ENCODE measurements at places on chromosomes 7 and 10.

DNA sequence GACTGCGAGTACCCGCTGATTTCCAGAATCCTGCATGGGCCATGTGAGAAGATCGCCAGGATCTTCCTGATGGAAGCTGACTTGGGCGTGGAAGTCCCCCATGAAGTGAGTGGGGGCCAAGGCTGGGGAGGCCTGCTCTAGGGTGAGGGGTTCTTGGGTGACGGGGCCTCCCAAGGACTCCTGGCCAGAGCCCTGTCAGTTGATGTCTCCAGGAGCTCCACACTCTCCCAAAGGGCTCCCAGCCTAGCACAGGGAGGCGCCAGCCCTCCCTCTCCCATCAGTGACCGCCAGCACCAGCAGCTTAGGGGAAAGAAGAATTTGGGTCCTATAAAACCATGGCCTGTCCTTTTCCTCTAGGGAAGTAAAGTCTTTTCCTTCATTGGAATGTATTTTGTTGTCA, 9.8 kb upstream of the ZNF22 start:
- no peak for DNase-seq

- no peak for DNase-seq
Observed at GRCh38 chr7:157676001-157676400, 339.2 kb downstream of the DNAJB6 start.

DNA sequence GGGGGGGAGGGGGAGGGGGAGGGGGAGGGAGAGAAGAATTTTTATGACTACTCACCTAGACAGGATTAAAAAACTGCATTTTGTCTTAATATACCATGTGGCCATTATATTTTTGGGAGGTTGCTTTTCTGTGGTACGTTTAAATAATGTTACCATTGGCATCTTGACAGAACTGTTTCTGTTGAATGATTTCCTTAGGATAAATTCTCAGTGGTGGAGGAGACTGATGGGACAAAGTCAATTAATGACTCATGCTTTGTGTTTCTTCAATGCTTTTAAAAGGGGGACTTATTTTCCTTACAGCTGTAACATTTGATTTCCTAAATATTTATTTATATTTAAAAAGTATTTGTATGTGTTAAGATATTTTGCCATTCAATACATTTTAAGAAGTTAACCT, 13.7 kb downstream of the AGR2 start:
- DNase-seq = no peak

- DNase-seq = no peak
Observed at GRCh38 chr7:143042159-143042789, 9.9 kb upstream of the OR6V1 start.

- no peak for DNase-seq
Observed at GRCh38 chr10:22356324-22356873, 11.1 kb downstream of the SPAG6 start.

DNA sequence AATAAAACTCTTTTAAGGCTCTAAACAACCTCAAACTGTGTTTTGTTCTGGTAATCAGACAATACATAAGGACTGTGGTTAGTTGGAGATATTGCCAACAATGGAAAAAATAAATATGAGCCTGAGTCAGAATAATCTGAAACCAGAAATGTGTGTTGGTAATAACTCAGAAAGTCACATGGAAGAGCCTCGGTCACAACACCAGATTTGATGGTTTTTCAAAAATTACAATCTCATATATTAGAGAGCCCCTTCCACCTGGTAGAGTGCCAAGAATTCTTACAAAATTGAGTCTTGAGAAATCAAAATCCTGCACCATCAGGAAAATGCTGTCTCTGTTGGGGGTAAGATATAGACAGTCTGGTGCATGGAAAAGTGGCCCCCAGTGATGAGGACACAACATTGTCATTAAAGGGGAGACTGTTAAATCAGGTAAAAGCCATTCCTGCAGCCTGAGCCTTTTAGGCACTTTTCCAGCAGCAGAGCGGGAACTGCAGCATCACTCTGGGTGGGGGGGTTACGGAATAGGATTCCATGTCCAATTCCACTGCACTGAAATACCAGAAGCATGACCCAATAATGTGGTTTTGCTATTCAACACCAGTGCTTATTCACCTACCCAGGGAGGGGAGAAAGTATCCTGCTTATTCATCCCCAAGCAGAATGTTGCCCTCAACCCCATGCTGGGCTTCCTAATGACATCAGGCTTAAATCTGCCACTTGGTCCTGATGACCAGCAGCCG, 9.5 kb upstream of the ADAM12 start:
- no peak for DNase-seq

DNA sequence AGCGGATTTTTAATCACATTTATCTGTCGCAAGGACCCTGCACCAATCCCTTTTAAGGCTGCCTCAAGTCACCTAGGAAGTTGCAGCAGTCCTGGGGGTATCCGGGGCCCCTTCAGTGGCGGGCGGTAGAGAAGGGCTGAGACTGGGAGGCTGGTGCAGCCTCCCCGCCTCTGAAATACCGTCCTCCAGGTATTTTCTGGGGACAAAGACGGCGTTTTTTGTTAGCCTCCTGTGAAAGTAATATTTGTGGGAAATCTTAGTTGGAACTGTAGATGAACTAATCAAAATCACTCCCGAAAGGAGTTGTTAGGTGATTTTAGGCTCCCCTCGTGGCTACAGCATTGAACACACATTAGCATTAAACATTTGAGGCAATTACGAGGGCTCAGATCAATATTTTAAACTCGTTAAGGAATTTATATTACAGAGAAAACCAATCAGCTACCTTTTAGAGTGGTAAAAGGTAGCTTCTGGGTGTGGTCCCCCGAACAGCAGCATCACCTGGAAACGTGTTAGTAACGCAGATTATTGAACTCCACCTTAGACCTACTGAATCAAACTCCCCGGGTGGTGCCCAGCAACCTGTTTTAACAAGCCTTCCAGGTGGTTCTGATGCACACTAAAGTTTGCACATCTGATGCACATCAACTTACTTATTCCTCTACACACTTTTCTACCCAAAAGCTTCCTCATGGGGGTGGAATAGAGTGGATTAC, 530 bp upstream of the ANXA7 start:
- DNase-seq = no peak

DNA sequence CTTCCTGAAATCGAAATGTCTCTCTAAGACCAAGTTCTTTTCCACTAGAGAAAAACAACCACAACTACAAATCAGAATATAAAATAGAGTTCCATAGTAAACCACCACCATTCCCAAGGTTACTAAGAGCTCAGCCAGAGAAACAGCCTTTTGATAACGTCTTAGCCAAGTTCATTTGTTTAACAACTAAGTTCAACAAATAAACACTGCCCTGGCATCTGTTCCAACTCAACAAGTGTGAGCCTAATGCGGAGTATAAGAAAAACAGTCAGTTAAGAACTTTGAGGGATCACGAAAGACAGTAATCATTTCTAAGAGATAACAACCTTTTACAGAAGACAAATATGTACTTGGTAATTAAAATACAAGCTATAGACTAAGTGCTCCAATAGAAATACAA, 77.3 kb downstream of the CALD1 start:
- DNase-seq = no peak

GRCh38 chr7:34060196-34060947, 155.0 kb downstream of the BMPER start:
- no peak for DNase-seq

GRCh38 chr7:10245406-10245805, 728.3 kb upstream of the PHF14 start:
- no peak for DNase-seq

- DNase-seq = no peak
Observed at GRCh38 chr7:148633761-148634160, 43.2 kb downstream of the C7orf33 start.

- DNase-seq = no peak
Observed at GRCh38 chr7:95376632-95377400, 19.4 kb downstream of the PON3 start.

GRCh38 chr7:137990251-137990941, 11.5 kb downstream of the CREB3L2 start:
- no peak for DNase-seq

GRCh38 chr10:91296471-91296870, 76.0 kb downstream of the PCGF5 start:
- DNase-seq = no peak

- no peak for DNase-seq
Observed at GRCh38 chr7:30924624-30925023, 13.0 kb downstream of the AQP1 start.

GRCh38 chr7:69845721-69846495, 247.6 kb downstream of the AUTS2 start:
- no peak for DNase-seq

GRCh38 chr7:108637049-108637621, 67.5 kb downstream of the DNAJB9 start:
- no peak for DNase-seq

GRCh38 chr10:132465193-132465888, 68.3 kb downstream of the PWWP2B start:
- DNase-seq = no peak

DNA sequence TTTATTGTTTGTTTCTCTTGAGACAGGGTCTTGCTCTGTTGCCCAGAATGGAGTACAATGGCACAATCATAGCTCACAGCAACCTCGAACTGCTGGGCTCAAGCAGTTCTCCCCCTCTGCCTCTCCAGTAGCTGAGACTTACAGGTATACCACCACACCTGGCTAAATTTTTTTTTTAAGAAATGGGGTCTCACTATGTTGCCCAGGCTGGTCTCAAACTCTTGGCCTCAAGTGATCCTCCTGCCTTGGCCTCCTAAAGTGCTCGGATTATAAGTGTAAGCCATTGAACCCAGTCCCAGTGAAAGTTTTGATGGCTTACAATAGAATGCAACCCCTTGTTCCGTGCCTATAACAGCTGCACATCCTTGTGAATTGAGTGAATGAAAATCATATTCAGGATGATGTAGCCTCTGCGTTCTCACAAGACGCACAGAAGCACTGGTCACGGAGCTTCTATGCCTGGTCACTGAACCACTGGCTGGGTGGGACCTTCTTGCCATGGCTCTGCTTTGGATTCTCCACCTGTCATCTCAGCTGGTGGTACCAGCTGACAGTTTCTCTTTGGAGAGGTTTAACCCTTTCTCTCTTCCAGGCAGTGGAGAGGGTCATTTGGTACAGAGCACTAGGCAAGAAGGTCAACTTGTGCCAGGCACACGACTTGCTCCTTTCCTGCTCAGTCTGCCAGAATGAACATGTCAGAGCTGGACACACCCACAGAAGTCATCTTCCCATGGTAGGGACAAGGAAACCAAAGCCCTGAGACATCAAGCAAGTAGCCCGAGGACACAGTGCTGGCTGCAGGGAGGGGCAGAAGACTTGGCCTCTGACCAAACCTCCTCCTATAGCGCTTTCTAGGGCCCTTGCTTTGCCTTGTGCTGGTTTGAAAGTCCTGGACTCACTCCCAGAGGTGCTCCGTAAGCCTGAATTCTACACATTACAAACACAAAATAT, 89.6 kb downstream of the ATXN7L1 start:
- no peak for DNase-seq

GRCh38 chr10:125283191-125283835, 123.0 kb upstream of the CTBP2 start:
- no peak for DNase-seq

DNA sequence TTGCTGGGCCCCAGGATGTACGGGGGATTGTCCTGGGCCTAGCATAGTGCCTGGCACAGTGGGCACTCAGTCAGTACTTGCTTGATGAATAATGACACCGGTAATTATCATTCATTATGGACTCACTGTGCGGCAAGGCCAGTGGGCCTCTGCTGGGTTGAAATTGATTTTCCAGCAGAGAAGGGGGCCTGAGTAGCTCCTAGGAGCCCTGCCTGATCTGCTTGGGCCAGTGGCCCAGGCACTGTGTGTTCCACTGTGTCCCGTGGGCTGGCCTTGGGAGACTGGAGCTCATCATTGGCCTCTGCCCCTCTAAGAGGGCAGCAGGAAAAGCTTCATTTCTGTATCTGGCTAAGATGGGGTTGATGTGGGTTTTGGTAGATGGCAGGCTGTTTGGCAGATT, 1.4 kb downstream of the CHST3 start:
- DNase-seq = no peak

GRCh38 chr7:148234715-148235114, 355.9 kb upstream of the C7orf33 start:
- no peak for DNase-seq

DNA sequence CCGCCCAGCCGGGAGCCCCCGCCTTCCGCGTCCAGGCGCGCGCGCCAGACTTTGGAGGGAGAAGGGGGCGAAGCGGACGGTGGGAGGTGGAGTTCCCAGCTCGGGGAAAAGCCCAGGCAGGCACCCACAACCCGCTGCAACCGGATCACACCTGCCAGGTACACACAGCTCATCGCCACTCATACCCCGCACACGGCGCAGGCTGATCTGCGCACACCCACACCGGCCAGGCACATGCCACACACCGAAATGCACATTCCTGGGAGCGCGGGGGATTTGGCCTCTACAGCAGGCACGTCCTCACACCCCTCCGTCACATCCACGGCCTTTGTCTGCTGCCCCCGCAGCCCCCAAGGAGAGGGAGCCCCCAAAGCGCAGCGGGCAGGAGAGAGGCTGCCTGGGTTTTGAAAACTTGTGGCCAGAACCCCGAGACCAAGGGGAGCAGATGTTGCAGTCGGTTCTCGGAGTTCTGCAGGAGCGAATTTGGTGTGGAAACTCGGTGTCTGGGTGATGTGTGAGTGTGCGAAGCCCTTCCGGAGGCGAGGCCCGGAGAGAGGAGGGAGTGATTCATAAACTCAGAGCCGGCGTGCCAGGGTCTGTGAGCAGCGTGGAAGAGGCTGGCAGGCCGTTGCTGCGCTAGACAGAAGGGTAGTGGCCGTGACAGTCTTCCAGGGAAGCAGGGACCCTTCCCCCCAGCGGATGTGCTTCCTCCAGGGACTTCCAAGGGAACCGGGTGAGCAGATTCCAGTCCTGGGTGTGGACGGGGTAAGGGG, 734 bp downstream of the CHST3 start:
- DNase-seq = no peak

DNA sequence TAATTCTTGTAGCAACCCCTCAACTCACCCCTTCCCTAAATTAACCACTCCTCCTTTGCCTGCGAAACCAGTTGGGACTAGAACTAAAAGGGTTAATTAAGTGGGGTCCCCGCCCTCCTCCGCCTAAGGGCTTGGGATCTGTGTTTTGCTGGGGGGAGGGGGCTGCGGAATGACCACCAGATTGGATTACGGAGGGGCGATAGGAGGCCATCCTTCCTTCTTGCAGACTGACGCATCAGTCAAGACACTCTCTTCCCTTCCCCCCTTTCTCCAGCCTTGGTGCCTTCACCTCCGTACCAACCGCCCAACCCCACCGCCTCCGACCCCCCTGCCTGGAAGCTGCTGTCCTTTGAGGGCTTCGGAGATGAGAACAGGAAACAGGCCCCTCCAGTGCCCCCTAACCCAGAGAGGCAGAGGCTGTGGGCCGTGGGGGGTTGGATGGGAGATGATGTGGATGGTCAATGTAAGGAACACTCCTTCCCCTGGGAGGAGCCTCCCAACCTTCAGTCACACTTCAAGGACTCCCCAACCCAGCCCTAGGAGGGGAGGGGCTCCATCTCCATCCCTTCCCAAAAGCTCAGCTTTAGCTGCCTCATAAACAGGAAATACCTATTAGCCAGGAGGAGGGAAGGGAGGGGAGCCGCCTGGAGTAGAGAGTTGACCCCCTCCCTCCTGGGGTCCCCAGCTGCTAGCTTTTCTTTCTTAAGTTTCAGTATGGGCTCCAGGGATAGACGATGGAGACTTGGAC, 997 bp upstream of the LDB1 start:
- no peak for DNase-seq

- no peak for DNase-seq
Observed at GRCh38 chr7:26959290-26959689, 94.9 kb upstream of the SKAP2 start.

Data from stimulated activated CD8-positive, alpha-beta memory T cell treated with anti-CD3 and anti-CD28 coated beads, Interleukin-7, amount 100 ng/mL, for 24 hours (primary cell).